Panc1 (cell line): ENCODE measurements at places on chromosomes 3 and 15. TPM values are rescaled to one million over a fixed set of nuclear protein-coding genes. Genes with fewer than 3 reads are reported as not detected.

DNA sequence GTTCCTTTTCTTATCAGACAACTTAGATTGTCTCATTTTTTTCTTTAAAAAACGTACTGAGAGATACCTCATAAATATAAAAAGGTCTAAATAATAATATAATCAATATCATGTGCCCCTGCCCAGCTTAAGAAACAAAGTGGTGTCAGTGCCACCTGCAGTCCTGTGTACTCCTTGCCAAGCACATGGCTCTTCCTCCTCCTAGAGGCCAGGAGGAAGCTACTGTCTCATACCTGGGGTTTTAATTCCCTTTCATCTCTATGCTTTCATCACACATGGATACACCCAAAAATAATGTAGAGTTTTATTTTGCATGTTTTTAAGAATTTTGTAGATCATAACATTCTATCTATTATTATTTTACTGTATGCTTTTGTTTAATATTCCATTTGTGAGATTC, 98.6 kb upstream of the C15orf61 start:
- no peak for DNase-seq

DNA sequence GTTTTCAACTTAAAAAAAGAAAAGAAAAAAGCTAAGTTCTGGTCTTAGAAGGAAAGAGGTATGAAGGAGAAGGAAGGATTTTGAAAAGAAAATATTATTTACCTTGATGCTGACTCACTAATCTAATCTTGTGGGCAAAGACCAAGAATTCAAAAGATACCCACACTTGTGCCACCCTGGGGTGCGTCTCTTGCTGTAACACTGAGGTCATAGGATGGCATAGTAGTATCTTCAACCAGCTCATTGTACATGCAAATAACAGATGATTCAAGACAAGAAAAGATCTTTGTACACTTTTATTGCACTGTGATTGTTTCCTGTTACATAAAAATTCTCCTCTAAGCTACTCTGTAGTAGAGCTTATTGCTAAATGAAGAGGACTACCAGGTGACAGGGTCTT, 17.3 kb downstream of the PLS1 start:
- no peak for DNase-seq

GRCh38 chr3:150871192-150871591, 34.0 kb downstream of the MINDY4B start:
- DNase-seq, result no peak

The LOXL1 gene
- 18.6 TPM for total RNA-seq

The PCSK6 gene
- 10.6 TPM for total RNA-seq
